Activated CD4-positive, CD25-positive, alpha-beta regulatory T cell treated with anti-CD3 and anti-CD28 coated beads, Interleukin-2, amount 50 U/mL, for 72 hours (primary cell): ENCODE measurements at places on chromosomes 7 and 10.

DNA sequence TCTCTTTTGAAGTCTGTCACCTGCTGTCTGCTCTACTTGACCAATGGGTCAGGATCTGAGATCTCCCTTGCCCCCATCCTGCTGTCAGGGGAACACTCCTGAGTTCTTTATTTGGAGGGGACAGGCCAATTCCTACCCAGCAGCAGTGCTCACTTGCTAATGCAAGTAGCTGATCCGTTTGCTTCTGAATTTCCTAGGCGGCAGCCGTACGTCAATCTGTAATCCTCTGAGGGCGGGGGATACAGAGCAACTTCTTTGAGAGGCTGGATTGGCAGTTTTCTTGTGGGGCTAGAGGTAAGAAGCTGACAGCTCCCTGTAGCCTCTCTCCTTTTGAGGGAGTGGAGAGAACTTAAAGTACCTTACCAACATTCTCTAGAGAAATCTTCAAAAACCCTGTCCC, 36.6 kb downstream of the TYW1 start:
- DNase-seq: no peak

GRCh38 chr10:80333983-80334382, 22.6 kb downstream of the DYDC1 start:
- DNase-seq: no peak

- DNase-seq: no peak
Measured at GRCh38 chr10:110045772-110046171, 38.0 kb downstream of the ADD3 start.

GRCh38 chr7:137820677-137821420, 25.9 kb downstream of the DGKI start:
- no peak for DNase-seq

DNA sequence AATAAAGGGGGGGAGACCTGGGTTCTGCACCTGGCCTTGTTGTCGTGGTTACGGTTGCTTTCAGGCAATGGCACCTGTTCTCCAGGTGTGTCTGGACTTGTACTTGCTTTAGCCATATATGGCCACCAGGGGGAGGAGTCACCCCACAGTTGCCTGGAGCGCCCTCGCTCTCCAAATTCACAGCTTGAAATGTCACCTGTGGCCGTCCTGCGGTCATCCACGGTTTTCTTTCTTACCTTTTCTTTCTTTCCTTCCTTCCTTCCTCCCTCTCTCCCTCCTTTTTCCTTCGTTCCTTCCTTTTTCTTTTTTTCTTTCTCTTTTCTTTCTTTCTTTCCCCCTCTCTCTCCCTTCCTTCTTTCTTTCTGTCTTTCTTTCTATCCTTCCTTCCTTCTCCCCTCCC, 157.2 kb upstream of the ZNF92 start:
- DNase-seq: peak; percentile 39

DNA sequence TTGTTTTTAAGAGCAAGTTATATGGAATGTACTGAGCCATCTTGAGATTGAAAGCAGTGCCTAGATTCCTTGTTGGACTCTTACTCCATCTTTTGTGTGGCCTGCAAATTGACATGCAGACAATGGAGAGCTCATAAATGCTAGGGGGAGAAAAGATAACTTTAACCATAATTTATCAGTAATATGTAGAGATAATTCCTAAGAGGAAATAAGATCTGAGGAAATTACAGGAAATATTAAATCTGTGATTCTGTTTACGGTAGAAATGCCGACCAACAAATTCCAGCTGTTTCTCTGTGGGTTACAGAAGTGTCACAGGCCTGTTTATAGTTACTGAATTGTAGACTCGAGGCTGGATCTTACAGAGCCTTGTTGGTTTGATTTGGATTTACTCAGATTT, 348.0 kb downstream of the SUGCT start:
- DNase-seq: no peak
